ENCODE measurements at places on chromosomes 1 and 21. TPM values are rescaled to one million over a fixed set of nuclear protein-coding genes. Genes with fewer than 3 reads are reported as not detected.

Gene TNFSF4
- polyA plus RNA-seq: 0.64 TPM

Gene MANEAL
- 4.0 TPM for polyA plus RNA-seq

Gene SPATA1
- not detected for polyA plus RNA-seq

GRCh38 chr1:97903626-97904025 lies 17.2 kb downstream of the DPYD start:
- no peaks in the 10 kb centered on the region for H3K36me3 ChIP-seq
- H3K4me1 ChIP-seq: peaks cover 14% of the 10 kb centered on the region
- no peak overlapping the region for H3K27ac ChIP-seq
- H3K4me3 ChIP-seq: no peak overlapping the region

GRCh38 chr21:38768471-38769063 lies 37.2 kb upstream of the ETS2 start:
- DNase-seq: peak; percentile 15
- peak overlapping the region; percentile 23 for H3K4me3 ChIP-seq
- peaks cover 27% of the 10 kb centered on the region for H3K4me1 ChIP-seq
- H3K36me3 ChIP-seq: no peaks in the 10 kb centered on the region
- no peak overlapping the region for H3K27ac ChIP-seq

DNA sequence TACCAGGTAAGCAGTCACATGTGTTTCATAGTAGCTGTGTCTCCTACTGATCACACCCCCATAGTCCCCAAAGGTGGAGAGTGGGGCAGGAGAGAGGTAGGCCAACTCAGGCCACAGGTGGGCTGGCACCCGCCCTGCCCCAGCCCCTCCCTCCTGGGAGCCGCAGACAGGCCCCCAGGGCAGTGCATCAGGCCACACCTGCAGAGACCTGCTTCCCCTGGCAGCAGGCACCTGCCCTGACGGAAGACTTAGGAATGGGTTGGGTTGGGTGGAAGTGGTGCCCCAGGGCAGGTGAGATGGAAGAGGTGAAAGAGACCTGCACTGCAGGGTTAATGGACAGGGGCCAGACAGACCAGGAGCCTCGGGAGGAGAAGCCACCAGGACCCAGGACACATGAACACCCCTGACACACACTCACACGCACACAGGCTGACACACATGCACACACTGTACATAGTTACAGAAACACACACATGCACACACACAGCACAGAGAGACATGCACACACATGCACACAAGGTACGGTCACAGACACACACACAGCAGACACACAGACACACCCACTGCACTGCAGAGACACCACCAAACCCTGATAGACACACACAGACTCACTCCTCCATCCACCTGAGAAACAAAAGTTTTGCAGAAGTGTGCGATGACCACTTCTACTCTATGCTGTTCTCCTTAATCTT lies 1.7 kb upstream of the COL18A1 start:
- peaks cover 19% of the 10 kb centered on the region for H3K27me3 ChIP-seq
- DNase-seq: no peak
- H3K4me3 ChIP-seq: no peak overlapping the region
- peaks cover 4% of the 10 kb centered on the region for H3K4me1 ChIP-seq

DNA sequence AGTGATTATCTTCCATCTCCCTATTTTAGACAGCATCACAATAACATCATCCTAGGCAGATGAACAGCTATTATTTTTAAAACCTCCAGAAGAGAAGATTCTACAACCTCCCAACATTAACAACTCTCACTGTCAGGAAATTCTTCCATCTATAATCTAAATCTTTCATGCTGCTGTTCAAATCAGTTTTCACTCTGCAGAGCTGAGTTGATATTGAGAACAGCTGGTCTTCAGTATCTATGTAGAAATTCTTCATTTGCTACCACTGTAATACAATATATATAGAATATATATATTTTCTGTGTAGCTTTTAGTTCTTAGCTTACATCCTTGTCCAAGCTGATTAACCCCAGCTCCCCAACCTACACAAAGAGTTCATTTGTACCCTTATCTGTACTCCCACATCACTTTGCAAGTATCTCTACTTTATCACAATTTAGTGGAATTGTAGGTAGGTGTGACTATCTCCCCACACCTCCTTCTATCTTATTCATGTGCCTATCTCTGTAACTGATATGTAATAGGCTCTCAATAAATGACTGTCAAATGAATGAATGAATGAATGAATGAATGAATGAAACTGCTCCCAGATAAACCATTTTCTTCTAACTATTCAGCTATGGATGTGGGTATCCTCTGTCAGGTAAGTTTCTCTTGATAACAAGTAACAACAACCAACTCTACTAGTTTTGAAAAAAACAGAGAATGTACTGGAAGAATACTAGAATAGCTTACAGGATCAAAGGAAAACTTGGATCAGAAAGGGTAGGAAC lies 37.4 kb upstream of the PKN2 start:
- H3K4me1 ChIP-seq: no peaks in the 10 kb centered on the region
- H3K27me3 ChIP-seq: no peaks in the 10 kb centered on the region
- H3K27ac ChIP-seq: no peak overlapping the region
- H3K4me3 ChIP-seq: no peak overlapping the region

DNA sequence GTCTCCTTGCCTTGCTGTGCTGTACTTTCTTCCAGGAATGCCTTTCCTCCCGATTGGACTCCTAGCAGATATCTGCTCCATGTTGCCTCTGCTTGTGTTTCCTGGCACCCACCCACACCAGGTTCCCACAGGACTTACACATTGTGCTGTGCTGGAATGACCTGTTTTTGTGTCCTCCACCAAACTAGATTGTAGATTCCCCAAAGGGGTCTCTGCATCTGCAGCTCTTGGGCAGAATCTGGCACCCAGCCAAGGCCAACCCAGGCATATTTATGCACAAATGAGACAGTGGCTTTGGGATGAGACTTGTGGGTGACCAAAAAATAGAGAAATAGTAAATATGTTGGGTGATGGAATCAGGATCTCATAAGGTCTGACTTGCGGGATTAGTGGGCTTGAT lies 278.2 kb downstream of the RRAGC start:
- H3K4me1 ChIP-seq: no peaks in the 10 kb centered on the region
- no peak overlapping the region for H3K27ac ChIP-seq
- no peaks in the 10 kb centered on the region for H3K36me3 ChIP-seq
- DNase-seq: no peak

- H3K27me3 ChIP-seq: no peaks in the 10 kb centered on the region
- no peaks in the 10 kb centered on the region for H3K36me3 ChIP-seq
- no peak overlapping the region for H3K4me3 ChIP-seq
These were observed 1.3 kb downstream of the WLS start for GRCh38 chr1:68230901-68231626.

GRCh38 chr1:212238552-212238951 lies 46.7 kb upstream of the PPP2R5A start:
- H3K4me1 ChIP-seq: peaks cover 6% of the 10 kb centered on the region
- no peak for DNase-seq
- H3K36me3 ChIP-seq: no peaks in the 10 kb centered on the region
- H3K27me3 ChIP-seq: no peaks in the 10 kb centered on the region
- no peak overlapping the region for H3K4me3 ChIP-seq

GRCh38 chr1:27581823-27582243 lies 22.1 kb downstream of the AHDC1 start:
- H3K4me1 ChIP-seq: no peaks in the 10 kb centered on the region
- H3K27me3 ChIP-seq: no peaks in the 10 kb centered on the region
- no peaks in the 10 kb centered on the region for H3K36me3 ChIP-seq
- DNase-seq: no peak

- H3K36me3 ChIP-seq: no peaks in the 10 kb centered on the region
- H3K27me3 ChIP-seq: no peaks in the 10 kb centered on the region
- no peak overlapping the region for H3K4me3 ChIP-seq
- H3K4me1 ChIP-seq: peaks cover 45% of the 10 kb centered on the region
- no peak for DNase-seq
These were observed 20.3 kb downstream of the ZBTB17 start for GRCh38 chr1:15955552-15955951.

- H3K4me1 ChIP-seq: peaks cover 13% of the 10 kb centered on the region
- H3K4me3 ChIP-seq: no peak overlapping the region
- DNase-seq: no peak
- no peak overlapping the region for H3K27ac ChIP-seq
These were observed 6.1 kb downstream of the DFFB start for GRCh38 chr1:3863231-3863935.
